Uterus (tissue), 4 donors: ENCODE measurements at places on chromosomes 2 and 18.
A peak's percentile ranks its signal among the peaks of the same experiment; 100 is the strongest.

DNA sequence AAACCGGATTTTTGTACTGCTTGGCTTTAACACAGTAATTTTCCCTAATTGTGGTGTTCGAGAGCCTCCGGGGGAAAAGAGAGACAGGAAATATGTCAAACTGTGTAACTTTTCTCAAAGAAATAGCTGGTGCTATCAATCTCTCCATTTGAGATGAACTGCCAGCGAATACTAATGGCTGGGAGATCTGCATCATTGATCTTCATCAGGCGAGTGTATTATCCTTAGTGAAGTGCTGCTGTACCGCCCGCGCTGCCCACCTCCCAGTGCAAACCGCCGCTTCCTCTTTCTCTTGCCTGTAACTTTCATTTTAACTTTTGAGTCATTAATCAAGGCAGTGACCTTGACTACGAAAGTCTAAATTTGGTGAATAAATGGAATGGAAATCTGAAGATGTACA, 246.1 kb upstream of the ST6GAL2 start:
- DNase-seq: no peak

- no peak for DNase-seq
Observed at GRCh38 chr2:232537079-232537478, 2.4 kb upstream of the CHRNG start.

DNA sequence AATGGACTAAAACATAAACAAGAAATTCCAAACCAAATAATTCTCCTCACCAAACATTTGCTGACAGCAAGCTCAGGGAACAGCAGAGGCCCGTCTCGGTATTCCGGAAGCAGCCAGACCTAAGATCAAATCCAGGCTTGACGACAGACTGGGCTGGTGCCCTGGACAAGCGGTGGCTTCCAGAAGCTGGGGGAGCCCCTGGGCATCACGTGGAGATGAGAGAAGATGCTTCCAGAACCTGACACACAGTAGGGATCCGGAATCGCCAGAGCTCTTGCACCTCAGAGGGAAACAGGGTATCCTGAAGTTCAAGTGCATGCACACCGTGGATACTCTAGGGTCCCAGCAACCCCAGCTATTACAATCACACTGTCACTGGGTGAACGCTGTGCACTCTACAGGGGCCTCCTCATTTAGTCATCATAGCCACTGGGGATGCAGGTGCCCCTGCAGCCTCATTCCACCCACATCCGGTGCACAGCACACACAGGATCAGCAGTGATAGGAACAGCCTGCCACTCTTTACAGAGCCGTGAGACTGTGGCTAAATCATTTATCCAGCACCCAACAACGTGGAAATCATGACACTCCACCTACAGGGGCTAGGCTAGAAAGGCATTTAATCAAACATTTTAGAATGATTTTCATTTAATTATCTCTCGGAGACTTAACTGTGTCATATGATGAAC, 102.6 kb downstream of the HDAC4 start:
- DNase-seq: peak; percentile 13

GRCh38 chr2:84443477-84443876, 15.6 kb downstream of the SUCLG1 start:
- no peak for DNase-seq

- no peak for DNase-seq
Observed at GRCh38 chr18:63106727-63107126, 212.8 kb downstream of the BCL2 start.

- DNase-seq: peak; percentile 95
Observed at GRCh38 chr2:25041928-25042320, at the start of gene EFR3B. EFR3B (plus strand) TSS chr2:25042076; CDS start chr2:25042313, 237 bp downstream.

- DNase-seq: no peak
Observed at GRCh38 chr2:164110515-164110914, 374.7 kb upstream of the FIGN start.

GRCh38 chr2:59449274-59449673, 1104.2 kb downstream of the BCL11A start:
- DNase-seq: no peak
